NCI-H1417 (cell line): ENCODE measurements at places on chromosomes 5 and 9.

DNA sequence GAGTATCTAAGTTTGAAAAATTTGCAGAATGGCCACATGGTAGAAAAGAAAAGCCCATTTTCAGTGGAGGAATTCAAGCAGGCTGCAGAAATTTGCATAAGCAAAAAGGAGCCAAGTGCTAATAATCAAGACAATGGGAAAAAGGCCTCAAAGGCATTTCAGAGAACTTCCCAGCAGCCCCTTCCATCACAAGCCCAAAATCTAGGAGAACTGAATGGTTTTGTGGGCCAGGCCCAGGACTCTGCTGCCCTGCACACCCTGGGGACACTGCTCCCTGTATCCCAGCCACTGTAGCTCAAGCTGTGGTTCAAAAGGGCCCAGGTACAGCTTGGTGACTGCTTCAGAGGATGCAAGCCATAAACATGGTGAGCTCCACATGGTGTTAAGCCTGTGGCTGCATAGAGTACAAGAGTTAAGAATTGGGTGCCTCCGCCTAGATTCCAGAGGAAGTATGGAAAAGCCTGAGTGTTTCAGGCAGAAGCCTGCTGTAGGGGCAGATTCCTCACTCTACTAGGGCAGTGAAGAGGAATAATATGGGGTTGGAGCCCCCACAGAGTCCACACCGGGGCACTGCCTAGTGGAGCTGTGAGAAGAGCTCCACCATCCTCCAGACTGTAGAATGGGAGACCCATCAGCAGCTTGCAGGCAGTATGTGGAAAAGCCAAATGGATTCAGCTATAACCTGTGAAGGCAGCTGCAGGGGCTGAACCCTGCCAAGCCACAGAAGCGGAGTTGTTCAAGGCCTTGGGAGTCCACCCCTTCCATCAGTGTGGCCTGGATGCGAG lies 720.7 kb upstream of the CTNND2 start:
- DNase-seq = no peak

- DNase-seq = no peak
Observed at GRCh38 chr9:23825700-23826099, 340 bp downstream of the ELAVL2 start.

DNA sequence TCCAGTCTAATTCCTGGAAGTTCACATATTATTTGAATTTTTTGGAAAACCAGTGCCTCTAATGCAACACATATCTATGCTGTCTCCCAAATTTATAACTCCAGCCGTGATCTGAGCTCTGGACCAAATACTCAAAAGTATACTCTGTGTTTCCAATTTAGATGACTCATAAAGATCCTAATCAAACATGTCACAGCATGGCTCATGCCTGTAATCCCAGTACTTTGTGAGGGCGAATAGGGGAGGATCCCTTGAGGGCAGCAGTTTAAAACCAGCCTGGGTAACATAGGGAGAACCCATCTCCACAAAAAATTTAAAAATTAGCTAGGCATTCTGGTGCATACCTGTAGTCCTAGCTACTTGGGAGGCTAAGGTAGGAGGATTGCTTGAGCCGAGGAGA lies 388.0 kb downstream of the CDH12 start:
- DNase-seq = no peak

- peak; percentile 98 for DNase-seq
Observed at GRCh38 chr5:156913719-156914370, 49.2 kb downstream of the TIMD4 start.

GRCh38 chr5:148788636-148789035 lies 37.8 kb upstream of the ADRB2 start:
- DNase-seq = no peak

GRCh38 chr5:95932941-95933340 lies 28.7 kb downstream of the ELL2 start:
- DNase-seq = no peak
